Stimulated activated CD8-positive, alpha-beta memory T cell treated with anti-CD3 and anti-CD28 coated beads, Interleukin-7, amount 100 ng/mL, for 1 hour (primary cell): ENCODE measurements at places on chromosomes 2 and 18.

- DNase-seq, result no peak
Observed at GRCh38 chr2:129740504-129740903, 239.0 kb upstream of the RAB6C start.

DNA sequence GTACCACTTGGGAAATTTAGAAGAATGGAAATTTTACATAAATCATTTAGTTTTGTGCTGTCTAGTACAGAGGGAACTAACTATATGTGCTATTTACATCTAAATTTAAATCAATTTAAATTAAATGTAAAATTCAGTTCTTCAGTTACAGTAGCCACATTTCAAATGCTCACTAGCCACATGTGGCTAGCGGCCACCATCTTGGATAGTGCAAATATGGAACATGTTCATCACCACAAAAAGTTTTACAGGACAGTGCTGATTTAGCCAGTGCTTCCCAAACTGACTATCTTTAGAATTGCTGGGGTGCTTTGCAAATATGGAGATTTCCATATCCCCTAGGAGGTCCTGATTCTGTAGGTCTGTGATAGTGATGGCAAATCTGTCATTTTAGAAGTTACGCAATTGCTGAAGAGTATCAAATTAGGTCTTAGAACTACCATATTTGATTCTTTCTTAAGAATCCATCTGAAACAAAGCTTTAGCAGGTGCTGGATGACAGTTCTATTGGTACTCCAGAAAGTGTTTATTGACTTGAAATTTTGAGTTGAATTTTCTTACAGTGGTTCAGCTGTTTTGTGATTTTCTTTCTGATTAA is 12.8 kb downstream of the EHBP1 start:
- no peak for DNase-seq

GRCh38 chr18:54388203-54389142 is 30.8 kb downstream of the C18orf54 start:
- no peak for DNase-seq

DNA sequence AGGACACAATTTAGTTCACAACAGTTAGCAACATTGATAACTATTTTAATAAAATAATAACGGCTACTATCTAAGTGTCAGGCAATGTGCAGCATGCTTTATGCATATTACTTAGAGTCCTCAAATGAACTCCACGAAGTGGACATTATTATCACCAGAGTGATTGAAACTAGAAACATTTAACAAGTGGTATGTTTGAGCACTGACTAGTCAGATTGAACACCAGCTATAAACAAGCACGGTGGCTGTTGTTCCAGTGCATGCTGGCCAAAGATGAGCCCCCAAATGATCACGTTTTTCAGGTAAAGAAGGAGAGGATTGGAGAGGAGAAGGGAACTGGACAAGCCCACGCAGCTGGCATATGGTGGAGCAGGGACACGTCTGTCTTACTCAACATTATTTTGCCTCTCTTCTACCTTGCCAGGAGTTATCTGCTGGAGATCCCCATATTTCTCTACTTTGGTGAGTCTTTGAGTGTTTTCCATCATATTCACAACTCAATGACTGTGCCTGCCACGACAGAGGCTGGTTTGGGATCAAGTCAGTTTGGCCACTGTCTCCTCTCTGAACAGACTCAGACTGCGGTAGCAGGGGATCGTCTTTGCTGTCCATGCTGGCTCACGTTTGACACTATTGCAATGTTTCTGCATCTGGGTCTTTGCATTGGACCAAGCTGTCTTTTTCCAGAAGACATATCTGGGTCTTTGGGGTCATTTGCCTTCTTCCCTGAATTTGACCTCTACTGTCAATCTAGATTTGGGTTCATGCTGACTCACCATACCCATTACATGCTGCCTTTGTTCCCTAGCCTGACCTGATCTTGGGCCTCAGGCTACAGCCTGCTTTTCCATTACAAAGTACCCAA is 66.0 kb upstream of the ACSL3 start:
- DNase-seq, result no peak

DNA sequence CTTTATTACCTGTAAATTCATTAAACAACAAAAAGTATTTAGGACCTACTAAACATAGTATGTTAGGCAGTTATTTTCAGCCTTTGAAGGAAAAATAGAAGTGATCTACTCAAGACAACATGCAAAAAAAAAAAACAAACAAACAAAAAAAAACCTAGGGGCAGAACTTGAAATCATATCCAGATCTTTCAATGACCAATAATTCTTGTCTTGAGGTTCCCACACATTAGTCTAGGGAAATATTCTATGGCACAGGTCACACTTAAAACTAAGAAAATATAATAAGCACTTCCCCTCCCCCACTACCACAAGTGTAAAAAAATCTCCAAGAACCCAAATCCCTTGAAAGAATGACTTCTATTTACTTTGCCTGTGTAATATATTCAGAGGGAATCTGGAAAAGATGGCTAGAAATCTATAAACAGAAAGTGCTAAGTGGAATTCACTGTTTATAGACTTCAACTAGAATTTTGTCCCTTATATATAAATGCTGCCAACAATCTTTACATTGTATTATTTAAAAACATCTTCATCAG is 3.5 kb downstream of the PELI1 start:
- no peak for DNase-seq

GRCh38 chr18:12014521-12015415 is 33.5 kb downstream of the IMPA2 start:
- no peak for DNase-seq

GRCh38 chr2:167756446-167756845 is 490.9 kb downstream of the STK39 start:
- no peak for DNase-seq

- no peak for DNase-seq
Observed at GRCh38 chr18:62778976-62779869, 63.9 kb downstream of the PHLPP1 start.

GRCh38 chr2:136133176-136133575 is 15.2 kb upstream of the CXCR4 start:
- DNase-seq, result no peak
